Right renal pelvis (tissue), 4 donors: ENCODE measurements at places on chromosomes 1 and 21. TPM values are rescaled to one million over a fixed set of nuclear protein-coding genes. Genes with fewer than 3 reads are reported as not detected.

The MAN1C1 gene
- 18.5 TPM for polyA plus RNA-seq

GRCh38 chr1:15341634-15342407, 67.9 kb upstream of the EFHD2 start:
- no peak for DNase-seq

DNA sequence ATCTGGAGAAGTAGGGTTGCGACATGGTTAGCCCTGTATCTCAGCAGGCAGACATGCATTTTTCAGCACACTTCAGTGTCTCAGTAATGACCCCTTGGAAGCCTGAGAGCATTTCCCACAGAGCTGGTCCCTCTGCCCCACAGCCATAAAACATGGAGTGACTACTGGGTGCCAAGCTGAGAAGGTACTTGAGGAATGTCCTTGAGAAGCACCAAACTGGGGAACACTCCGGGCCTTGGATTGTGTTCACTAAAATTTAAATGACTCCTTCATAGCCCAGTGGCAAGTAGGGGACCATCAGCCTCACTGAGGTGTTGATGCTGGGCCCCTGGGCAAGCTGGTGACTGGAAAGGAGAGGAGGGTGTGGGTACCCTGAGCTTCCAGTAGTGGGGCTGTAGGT, 54.7 kb downstream of the KCNJ6 start:
- DNase-seq: no peak

- DNase-seq: no peak
Observed at GRCh38 chr1:185074307-185074706, 28.9 kb downstream of the RNF2 start.

DNA sequence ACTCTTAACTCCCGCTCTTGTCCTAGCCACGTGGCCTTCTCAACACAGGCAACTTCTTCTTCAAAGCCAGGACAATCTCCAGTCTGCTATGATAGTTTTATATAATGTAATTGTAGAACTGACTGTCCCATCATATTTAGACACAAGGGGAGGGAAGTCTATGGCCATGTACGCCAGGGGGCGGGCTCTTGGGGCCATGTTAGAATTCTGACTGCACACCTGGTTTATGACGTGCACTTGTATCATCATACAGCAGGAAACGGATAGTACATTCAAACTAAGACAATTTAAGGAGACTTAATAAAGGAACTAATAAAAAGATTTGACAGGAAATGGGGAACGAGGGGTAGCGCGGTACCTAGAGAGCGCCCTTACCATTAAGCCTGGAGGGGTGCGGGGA, 21.5 kb downstream of the DMRTB1 start:
- no peak for DNase-seq

- DNase-seq: no peak
Observed at GRCh38 chr1:10530756-10531495, 56.2 kb downstream of the PEX14 start.

DNA sequence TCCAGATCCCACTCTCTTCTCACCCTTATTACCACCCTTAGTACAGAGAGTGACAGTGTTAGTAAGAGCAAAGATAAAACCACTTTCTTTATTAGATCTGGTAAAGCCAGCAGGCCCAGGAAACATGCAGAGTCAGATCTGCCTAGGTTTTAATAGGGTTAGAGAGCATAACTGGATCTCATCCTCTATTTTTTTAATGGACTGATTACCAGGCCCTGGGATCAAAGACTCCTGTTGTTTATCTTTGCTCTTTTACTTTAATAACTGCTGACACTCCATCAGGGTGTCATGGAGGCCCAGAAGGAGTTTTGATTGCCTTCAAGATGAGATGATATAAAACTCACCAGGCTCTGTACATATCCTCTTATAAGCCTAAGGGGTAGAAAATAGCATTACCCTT, 45.3 kb upstream of the RGS5 start:
- DNase-seq: no peak

GRCh38 chr1:183093066-183093668, 69.9 kb downstream of the LAMC1 start:
- DNase-seq: no peak
